ENCODE measurements at places on chromosomes 13 and 19.

DNA sequence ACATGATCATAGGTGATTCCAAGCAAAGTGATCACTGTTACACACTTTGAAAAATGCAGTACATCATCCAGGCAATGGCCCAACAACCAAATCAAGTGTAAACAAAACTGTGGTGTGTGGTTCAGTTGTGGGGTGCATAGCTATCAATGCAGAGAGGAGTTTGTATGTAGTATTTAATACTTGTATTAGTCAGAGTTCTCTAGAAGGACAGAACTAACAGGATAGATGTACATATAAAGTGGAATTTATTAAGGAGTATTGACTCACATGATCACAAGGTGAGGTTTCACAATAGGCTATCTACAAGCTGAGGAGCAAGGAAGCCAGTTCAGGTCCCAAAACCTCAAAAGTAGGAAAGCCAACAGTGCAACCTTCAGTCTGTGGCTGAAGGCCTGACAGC, 249.3 kb upstream of the HTR2A start:
- no peak for DNase-seq

DNA sequence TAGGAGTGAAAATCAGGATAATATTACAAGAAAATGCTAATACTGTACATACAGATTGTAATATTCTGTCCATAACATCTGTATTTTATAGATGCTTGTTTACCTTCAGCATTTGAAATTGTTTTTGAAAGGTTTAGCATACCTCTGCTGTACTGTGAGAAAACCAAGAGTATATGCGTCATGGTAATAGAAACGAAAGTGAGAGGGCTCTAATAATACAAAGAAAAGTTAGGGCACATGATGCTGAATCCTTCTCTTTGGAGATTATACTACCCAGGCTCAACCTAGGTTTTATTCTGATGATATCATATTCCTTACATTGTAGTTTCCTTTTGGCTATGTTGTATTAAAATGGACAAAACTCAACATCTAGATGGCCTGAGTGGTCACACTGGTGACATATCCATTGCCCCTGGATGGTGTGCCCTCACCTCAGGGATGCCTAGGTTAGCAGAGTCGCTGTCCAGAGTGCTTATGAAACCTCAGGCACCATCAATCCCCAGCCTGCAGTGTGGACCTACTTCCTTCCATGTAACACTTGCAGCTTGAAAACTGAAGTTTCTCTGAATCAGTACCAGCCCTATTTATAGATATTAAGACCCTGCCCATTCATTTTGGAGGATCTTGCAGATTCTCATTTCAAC, 253.7 kb downstream of the KCTD12 start:
- DNase-seq = no peak

DNA sequence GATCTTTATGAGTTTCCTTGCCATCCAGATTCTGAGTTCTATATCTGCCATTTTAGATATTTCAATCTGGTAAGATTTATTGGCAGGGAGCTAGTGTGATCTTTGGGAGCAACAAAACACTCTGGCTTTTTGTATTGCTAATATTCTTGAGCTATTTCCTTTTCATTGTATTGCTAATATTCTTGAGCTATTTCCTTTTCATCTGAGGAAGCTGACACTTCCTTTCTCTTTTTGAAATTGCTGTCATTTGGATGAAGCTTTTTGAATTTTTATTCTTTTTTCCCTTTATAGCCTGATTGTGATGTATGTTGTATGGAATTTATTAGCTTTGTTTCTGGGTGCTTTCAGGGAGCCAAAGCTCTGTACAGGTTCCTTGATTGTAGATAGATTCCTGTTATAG, 873.5 kb upstream of the ATXN8OS start:
- no peak for DNase-seq

DNA sequence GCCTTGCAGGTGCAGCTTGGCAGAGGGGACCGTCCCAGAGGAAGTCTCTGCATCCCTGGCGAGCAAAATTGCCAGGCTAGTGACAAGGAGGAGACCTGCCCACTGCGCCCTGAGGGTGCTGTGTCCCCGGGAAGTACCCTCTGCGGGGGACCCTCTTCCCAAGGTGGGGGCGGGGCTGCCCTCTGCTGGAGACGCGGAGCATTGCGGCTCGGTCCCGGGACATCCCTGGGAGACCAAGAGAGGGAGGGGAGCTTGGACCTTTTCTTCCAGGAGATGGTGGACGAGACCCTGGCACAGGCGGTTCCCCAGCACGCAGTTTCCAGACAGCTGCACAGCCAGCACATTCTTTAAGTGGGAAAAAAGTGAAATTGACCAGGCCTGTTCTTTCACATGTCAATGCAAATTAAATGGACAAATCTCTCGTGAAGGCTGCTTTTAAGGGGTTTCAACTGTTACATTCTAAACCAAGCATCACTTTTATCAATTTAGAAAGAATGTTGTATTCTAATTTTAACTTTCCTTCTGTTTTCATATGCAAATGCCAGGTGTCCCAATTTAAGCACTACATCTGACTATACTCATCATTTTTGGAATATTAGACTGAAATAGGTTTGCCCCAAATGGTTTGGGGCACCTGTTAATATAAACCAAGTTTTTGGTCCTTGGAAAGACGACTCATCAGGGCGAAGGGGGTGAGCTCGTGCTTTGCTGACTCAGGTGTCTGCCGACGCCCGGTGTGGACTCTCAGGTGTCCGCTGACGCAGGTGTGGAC, 60.7 kb downstream of the MCF2L start:
- no peak for DNase-seq

DNA sequence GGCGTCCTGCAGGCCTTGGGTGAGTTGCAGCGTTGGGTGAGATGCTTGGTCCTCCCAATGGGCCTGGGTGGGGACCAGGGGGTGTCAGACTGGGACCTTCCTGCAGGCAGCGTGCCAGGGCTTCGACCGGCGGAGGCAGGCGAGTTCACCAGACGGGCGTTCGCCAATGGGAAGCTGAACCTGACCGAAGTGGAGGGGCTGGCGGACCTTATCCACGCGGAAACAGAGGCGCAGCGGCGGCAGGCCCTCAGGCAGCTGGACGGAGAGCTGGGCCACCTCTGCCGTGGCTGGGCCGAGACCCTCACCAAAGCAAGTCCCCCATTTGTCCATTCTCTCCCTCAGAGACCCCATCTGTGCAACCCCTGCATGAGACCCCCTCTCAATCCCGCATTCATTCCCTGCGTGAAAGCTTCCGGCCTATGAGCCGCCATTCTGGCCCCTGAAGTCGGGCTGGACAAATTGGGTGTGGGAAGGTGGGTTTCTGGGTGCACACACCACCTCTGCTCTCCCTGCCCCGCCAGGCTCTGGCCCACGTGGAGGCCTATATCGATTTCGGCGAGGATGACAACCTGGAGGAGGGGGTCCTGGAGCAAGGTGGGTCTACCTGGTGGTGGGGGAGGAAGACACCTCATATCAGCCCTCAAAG, 1.2 kb downstream of the GTPBP3 start:
- no peak for DNase-seq

DNA sequence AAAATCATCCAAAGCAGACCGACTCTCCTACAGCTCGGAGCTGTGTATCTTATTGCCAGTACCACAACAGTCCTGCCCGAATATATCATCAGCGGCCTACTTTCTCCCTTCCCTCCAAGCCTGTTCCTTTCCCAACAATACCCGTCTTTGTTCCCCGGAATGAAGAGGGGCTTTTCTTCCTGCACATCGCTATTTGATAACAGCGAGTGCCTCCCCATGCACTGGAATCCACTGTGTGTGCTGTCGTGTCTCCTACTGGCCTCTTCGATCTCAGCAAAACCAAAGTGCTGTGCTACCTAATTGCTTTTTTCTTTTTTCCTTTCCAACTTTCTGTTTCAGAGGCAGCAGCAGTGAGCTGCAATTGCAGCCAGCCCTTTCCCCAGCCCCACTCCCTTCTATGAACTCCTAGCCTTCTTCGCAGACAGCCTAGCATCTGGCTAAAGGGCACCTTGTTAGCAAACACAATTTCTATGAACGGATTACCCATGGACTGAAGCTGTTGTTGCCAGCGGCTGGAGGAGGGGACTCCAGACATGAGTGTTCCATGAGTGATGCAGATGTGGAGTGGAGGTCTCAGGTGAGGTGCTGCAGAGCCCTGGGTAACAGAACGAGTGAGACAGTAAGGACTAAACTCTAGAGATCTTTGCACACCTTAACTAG, 43.4 kb downstream of the EFNB2 start:
- no peak for DNase-seq

DNA sequence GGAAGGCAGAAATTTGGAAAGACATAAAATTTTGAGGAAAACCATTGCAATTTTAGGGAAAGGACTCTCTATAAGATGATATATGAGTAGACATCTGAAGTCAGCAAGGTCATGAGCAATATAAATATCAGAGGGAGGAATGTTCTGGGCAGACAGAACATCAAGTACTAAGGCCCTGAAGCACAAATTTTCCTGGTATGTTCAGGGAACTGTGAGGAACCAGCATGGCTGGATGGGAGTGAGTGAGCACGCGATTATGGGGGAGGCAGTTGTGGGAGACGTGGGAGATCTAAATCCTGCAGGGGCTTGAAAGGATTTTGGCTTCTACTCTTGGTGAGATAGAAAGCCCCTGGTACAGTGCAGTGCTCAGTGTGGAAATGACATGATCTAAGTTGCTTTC, 112.0 kb downstream of the TBC1D4 start:
- DNase-seq = no peak

- DNase-seq = no peak
Observed at GRCh38 chr19:37973666-37974065, 66.7 kb downstream of the SIPA1L3 start.

GRCh38 chr19:6521718-6522646, 8.8 kb upstream of the TNFSF9 start:
- DNase-seq = no peak

Measured in GM04504 (cell line).